Glutamatergic neuron (in vitro differentiated cells): ENCODE measurements at places on chromosomes 6 and 20.
A peak's percentile ranks its signal among the peaks of the same experiment; 100 is the strongest.

DNA sequence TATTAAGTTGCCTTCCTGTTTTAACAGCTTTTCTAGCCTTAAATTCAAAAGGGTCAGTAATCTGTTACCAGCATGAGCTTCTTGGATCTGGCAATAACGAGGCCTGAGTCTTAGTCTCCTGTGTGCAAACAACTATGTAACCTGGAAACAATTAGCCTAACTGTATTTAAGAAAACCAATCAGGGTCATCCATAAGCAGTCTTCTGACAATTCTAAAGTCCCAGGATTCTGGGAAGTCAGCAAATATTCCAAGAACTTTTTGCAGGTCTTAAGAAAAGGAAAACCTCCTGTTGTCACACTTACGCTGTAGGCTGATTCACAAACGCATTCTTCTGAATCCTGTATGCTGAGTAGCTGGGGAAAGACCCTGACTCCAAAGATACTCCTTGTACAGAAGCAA is 90.4 kb downstream of the COL12A1 start:
- DNase-seq: no peak

GRCh38 chr6:165863801-165864200 is 200.8 kb upstream of the PDE10A start:
- DNase-seq: no peak

DNA sequence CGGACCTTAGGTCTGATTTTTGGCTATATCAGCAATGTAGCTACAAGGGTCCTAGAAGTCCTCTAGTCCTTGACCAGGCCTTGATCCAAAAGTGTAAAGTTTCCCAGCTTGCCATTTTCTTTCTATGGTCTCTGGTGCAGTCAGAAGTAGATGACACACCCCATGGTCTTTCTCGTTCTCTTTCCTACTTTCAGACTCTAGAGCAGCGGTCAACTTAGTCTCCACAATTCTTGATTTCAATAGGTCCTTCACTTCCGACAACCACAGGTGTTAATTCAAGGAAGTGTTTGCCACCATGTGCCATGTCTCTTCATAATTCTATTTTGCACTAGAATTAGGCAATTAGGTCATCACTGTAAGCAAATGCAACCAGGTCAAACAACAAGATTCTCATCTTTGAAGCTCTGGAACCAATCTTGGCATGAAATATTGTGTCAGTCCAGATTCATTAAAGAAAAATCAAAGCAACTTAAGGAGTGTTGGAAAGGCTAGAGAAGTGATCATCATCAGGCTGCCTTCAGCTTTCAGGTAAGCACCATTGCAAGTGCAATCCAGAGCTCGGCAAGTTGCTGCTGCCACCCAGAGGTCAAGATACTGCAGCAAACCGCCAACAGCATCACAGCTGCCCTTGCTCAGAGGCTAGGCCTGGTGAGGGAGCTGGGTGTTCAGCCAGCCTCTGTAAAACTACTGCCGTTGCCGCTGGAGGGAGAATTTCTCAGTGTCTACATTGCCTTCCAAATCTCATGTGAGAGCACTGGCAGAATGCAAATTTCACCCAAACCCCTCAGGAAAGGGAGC is 5.6 kb upstream of the SYNE1 start:
- DNase-seq: peak; percentile 57

GRCh38 chr6:114987281-114987680 is 644.5 kb upstream of the HS3ST5 start:
- no peak for DNase-seq

- no peak for DNase-seq
Measured at GRCh38 chr6:84329077-84329476, 101.6 kb upstream of the CEP162 start.

- no peak for DNase-seq
Measured at GRCh38 chr20:7015257-7015656, 247.8 kb downstream of the BMP2 start.

- no peak for DNase-seq
Measured at GRCh38 chr20:22924046-22924737, 110.9 kb upstream of the SSTR4 start.

DNA sequence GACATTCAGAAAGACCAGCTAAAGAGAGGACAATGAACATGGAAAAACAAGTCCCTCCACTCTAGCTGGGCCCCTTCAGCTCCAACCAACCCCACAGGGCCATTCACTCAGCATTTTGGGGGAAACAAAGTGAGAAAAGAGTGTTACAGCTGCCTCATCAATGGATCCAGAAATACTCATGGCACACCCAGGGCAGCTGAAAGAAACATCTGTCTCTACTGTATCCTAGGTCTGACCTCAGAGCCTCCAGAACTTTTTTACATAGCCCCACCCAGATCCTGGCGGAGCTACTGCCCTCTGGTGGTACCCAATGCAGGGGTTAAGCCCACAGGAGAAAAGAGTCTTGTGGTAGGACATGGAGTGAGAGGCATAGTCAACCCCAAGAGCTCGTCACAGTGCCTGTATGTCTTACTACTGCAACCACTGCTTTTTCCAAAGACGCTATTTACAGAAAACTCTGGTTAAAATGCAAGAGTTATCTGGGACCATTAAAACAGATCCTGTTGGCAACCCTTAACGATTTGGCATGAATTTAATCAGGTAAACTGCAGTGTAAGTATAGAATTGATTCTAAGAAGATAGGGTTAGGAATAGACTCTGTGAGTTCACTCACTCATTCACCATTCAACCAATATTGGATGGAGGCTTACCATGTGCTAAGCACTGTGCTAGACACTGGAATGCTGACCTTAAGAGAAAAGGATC is 37.4 kb upstream of the FAM83C start:
- DNase-seq: peak; percentile 50

DNA sequence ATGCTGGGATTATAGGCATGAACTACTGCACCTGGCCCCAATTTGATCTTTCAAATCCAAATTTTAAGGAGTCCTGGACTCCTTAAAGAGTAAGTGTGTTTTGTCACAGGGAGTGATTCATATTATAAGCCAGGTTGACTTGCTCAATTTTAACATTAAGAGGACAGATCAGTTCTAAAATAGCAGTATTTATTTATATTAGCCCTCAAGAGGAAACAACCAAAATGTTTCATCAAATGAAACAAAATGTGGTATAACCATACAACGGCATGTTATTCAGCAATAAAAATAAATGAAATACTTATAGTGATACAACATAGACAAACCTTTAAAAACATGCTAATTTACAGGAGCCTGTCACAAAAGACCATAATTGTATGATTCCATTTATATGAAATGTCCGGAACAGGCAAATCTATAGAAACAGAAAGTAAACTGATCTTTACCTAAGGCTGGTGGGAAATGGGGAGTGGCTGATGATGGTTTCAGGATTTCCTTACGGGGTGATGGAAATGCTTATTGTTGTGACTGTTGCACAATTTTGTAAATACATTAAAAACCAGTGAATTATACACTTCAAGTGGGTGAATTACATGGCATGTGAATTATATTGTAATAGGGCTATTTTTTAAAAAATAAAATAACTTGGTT is 637.4 kb downstream of the MMUT start:
- no peak for DNase-seq

- no peak for DNase-seq
Measured at GRCh38 chr20:13356591-13356990, 135.5 kb downstream of the ISM1 start.

DNA sequence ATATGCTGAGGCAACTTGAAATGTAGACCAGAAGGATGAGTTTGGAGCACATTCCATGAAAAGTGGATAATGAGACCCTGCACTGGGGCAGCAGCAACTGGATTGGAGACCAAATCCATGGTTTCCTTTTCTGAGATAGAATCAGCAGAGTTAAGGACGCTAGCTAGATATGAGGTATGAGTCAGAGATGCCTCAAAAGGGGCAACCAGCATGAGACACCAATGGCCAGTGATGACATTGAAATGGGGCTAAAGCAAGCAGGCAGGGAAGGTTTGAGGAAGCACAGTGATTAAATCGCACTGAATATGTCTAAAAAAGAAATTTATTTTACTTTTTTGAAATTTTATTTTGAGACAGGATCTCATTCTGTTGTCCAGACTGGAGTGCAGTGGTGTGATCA is 802.4 kb downstream of the TFAP2A start:
- no peak for DNase-seq

DNA sequence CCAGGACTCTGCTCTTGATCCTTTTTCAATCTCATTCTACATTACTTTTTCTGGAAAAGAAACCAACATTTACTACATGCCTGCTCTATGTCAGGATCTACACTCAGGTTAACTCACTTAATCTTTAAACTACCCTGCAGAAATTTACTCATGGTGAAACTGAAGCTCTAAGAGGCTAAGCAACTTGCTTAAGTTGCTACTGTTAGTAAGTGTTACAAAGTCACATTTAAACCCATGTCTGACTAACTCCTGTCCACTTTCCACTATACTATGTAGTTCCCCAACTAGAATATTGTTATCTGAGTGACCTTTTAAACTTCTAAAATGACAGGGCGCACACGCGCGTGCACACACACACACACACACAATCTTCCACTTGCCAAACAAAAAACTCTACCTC is 5.0 kb downstream of the CEP162 start:
- no peak for DNase-seq

- DNase-seq: peak; percentile 50
Measured at GRCh38 chr6:29071831-29072723, 15.0 kb downstream of the OR2B3 start.

GRCh38 chr6:68233623-68234022 is 401.5 kb upstream of the ADGRB3 start:
- no peak for DNase-seq

DNA sequence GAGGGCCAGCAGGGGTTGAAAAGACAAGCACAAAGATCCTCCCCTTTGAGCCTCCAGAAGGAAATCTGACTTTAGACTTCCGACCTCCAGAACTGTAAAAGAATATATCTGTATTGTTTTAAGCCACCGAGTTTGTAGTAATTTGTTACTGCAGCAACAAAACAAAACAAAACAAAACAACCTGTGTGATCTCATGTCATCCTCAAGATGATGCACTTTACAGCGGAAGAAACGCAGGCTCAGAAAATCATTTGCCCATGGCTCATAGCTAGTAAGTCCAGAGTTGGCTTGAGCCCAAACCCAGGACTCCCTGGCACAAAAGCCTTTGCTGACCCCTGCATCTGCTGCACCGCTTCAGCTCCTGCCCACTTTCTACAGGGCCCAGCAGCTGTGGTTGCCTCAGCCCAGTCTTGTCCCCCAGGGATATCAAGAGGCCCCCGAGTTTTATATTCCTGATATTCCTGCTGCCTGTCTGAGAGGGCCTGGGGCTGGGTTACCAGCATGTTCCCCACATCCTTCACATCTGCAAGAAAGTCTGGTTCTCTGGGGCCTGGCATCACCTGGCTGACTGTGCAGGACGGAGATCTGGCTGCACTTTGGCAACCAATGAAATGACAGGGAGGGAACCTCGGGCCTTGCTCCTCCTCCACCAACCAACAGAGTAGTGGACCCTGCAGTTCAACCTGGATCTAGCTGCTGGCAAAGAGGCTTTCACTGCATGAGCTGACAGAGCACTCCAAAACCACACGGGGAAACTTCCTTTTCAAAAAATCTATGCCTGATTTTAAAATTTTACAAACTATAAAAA is 56.9 kb downstream of the JPH2 start:
- DNase-seq: no peak

DNA sequence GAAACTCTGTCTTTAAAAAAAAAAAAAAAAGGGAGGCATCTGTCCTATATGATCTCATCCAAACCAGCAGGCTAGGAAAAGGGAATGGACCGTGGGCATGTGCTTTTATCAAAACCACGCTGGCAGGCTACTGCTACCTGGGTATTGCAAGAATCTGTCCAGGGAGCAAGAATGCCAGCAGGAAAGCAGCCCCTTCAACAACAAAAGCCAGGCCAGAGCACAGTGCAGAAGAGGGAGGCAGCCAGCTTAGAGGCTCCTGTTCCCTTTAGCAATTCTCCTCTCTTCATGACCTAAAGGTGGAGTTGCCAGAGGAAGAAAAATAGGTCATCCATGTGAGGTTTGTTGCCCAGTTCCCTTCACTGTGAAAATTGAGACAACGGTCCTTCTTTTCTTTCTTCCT is 18.2 kb downstream of the TBC1D20 start:
- no peak for DNase-seq
